ENCODE measurements at places on chromosomes 7 and 10.

DNA sequence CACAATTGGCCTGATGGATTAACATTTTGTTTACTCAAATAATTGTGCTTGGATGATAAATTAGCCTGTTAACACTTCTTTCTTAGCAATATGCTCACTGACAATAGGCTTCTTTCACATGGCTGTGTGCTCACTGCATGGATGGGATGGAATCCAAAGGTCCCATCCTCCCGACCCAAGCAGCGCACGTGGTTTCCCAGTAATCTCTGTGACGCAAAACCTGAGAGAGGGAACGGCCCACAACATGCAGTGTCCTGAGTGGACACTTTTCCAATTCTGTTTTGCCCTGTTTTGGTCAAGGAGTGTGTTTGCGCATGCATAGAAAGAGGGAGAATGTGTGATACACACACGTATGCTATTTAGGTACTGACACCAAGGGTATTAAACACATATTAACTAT lies 42.1 kb upstream of the RASGEF1A start:
- peak; percentile 81 for DNase-seq

GRCh38 chr7:74153736-74154135 lies 20.4 kb upstream of the EIF4H start:
- no peak for DNase-seq

DNA sequence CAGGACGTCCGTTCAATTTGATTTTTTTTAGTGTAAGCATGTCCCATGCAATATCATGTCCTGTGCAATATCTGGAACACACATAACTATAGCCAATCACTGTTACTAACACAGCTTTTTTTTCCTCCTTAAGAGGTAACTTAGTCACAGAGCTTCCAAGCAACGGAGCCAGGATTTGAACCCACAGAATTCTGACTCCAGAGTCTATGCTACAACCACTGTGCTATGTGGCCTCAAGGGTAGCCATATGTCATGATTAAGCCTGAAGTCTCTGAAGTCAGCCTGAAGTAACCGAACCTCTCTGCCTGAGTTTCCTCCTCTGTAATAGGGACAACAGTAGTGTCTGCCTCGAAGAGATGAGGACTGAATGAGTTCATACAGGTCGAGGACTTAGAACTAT lies 42.2 kb upstream of the TCF7L2 start:
- no peak for DNase-seq

DNA sequence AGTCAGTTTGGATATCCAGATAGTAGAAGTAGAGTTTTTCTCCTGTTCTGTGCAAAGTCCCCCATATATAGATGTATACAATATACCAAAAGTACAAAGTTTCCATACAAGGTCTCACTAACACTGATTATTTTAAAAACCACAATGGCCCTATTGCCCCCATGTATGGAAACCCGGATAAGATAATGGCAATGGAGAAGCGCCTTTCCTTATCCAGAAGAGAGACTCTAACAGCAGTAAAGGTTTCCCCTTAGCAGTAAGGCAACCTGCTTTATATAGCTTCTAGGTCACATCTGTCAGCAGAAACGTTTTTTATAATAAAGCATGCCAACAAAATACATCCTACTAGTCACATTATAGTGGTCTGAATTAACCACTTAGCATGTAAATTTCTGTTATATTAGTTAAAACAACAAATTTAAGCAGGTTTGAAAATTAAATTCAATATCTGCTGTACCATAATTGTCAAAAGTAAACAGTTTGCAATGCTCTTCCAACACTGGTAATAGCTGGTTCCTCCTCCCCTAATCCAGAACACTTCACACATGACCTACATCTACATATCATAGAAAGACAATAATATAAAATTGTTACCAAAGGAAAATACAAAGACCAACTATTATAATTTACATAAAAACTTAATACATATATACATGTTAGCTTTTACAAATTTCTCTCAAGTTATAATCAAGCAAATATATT lies 22.4 kb downstream of the USP6NL start:
- DNase-seq, result no peak

DNA sequence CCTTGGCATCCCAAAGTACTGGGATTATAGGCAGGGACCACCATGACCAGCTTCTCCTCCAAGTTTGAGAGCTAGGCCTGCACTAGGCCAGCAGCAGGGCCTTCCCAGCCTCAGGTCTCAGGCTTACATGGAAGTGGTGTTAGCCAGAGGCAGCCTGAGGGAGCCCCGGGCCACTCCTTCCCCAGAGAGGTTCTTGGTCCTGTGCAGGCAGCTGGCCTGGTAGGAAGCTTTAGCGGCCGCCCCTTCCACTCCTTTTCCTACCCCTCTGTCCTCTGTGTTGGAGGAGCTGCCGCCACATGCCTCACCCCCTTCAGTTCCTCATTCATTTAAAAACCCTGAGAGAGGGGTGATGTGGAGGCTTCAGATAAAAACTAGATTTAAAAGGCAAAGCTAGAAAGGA lies 40.3 kb downstream of the TSPAN15 start:
- DNase-seq, result no peak

- no peak for DNase-seq
These were observed 18.9 kb upstream of the RAMP3 start for GRCh38 chr7:45138433-45139267.

GRCh38 chr7:134755422-134756022 lies 23.9 kb upstream of the CALD1 start:
- peak; percentile 2 for DNase-seq

DNA sequence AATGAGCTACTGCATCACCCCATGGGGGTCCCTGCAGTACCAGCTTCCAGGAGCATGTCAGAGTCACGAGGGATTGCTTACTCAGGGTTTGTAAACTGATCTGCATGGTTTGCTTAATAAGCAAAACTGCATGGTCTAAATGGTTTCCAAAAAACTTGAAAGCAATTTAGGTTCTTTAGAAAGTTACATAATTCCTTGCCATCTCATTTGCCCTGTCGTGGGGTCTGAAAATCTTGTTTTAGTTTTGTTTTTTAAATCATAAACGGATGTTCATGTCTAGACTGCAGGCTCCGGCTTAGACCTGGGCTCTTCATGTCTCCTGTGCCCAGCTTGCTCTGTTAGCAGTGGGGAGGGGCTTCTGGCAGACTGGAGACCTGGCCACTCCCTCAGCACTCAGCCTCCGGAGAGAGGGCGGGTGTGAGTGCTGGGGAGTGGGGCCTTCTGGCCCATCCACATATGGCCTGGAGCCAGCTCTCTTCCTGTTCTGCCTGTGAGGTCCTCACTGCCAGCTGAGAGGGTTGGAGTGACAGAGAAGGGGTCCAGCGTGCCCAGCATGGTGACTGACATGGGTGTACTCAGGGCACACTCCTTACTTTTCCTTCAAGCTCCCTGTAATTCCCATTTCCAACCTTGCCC lies 17.5 kb downstream of the PRF1 start:
- DNase-seq, result no peak

DNA sequence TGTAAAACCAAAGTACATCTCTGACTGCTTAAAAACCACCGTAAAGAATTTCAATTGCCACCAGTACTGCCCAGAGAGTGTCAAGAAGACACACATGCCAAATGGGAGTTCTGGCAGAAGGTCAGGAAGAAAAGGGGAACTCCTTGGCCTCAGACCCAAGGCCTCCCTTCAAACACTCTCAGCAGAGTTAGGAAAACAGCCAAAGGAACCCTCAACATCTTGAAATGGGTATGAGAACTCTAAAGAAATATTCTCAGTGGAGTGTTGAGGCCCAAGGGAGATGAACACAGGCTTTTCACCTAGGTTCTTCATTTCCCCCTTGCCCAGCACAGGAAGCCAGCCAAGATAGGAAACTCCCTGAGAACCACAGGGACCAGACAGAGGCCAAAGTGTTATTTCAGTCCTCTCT lies 96.1 kb upstream of the ASAH2 start:
- no peak for DNase-seq

DNA sequence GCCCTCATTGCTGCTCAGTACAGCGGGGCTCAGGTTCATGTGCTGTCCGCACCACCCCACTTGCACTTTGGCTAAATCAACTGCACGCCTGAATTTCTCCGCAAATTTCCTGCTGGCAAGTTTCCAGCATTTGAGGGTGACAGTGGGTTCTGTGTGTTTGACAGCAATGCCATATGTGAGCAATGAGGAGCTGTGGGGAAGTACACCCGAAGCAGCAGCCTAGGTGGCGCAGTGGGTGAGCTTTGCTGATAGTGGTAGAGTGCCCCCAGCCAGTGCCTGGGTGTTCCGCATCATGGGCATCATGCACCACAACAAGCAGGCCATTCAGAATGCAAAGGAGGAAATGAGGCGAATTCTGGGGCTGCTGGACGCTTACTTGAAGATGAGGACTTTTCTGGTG lies 103.9 kb upstream of the POT1 start:
- DNase-seq, result no peak

DNA sequence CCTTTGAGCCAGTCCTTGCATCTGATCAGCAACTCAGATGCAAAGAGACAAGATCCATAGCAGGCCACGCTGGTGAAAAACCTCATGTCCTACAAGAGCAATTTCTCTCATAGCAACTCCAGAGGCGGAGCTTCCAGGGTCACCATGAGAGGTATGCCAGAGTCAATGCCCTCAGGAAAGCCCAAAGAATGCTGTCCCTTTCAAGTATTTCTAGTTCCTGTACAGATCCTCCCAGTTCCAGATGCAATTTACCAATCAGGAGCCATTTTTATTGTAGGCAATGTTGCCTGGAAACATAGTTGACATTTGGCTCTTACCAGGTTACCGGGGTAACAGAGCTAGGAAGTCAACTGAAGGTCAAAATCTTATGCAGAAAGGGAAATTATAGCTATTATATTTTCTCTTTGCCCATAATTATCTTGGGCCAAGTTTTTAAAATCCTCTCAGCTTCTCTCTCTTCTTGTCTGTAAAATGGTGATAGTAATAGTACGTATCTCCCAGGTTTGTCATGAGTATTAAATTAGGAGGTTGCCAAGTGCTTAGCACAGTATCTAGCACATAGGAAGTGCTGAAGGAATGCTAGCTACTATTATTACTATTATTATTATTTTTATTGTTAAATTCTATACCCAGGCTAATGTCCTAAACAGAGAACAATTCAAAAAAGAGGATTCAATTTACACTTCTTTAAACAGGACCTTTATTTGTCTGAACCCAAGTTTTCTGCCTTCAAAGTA lies 46.3 kb upstream of the TM9SF3 start:
- no peak for DNase-seq

DNA sequence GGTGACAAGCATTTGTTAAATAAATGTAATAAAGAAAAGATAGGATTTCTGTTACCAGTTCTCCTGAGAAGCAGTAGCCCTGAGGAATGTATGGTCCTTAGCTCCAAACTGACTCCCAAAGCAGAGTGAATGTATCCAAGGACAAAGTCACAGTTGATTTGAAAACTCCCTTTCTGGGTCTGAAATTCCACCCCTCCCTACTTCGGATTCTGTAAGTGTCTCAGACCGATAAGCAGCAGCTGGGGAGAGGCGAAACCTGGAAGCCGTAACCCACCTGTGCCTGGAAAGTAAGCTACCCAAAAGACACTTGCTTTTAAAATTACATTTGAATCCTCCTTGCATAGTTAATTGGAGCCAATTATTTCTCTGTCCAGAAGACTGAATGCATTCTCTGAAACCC lies 122.9 kb upstream of the FRMD4A start:
- DNase-seq, result no peak

DNA sequence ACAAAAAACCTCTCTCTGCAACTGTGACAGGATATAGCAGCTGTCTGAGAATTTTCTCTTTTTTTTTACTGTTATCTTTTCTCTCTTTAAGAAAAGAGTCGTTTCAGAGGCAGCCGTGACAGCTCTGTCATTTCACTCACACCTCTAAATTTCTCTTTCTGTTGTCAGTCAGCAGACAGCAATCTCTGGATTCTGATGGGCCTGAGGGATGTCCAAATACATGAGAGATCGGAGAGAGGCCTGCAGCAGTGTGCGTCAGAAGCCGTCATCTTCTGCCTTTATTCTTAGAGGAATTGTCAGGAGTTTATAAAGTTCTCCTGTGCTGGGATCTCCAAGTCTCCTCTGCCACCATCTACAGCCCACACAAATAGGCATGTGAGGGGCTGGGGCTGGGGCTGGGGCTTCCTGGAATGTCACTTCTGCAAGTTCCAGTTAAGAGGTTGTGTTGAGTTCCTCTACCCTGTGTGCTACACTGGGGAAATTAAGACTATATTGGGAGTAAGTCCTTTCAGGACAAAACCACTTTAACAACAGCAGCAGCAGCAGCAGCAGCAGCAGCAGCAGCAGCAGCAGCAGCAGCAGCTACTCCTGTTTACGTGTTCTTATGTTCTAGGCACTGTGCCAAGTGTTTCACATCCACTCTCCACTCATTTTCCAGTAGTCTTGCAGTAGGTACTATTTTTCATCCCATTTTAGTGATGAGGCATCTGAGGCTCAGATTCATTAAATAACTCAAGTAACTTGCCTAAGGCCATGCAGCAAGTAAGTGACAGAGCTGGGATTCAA lies 541.3 kb downstream of the LRMDA start:
- no peak for DNase-seq

DNA sequence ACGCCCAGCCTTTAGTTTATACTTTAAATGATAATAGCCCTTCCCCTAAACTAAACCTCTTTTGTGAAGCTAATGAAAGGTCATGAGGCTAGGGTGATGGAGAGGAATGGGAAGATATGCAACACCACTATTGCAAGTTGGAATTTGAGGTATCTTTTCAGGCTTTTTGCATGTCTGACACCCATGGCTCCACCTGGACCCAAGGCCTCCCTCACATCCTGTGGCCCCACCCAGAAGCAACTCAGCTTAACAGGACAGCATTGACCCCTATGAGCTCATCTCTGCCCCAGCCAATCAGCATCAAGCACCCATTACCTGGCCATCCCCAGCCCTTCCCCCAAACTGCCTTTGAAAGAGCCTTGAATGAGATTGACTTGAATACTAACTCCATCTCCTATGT lies 674.2 kb upstream of the NRP1 start:
- DNase-seq, result no peak

- DNase-seq, result no peak
These were observed 37.7 kb downstream of the ASB13 start for GRCh38 chr10:5628451-5629302.

- no peak for DNase-seq
These were observed 1053.9 kb downstream of the CNTNAP2 start for GRCh38 chr7:147170341-147171012.

DNA sequence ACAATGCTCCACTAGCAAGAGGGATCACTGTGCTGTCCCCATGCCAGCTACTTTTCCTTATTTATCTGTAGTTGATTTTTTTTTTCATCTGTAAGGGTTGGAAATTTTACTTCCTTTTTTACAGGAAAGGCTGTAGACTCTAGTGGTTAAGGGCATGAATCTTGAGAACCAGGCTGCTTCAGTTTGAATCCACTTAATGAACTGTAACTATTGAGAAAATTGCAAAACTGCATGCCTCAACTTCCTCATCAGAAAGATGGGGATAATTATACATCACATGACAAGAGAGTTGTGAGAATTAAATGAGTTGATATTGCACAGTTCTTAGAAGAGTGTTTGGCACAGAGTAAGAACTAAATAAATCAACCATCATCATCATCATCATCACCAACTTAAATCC lies 106.4 kb upstream of the GSDME start:
- no peak for DNase-seq

GRCh38 chr10:70761031-70761601 lies 24.1 kb downstream of the TBATA start:
- DNase-seq, result no peak
